ENCODE measurements at places on chromosomes 3 and 15.

GRCh38 chr3:119628816-119629445, 31.2 kb downstream of the PLA1A start:
- DNase-seq = no peak

DNA sequence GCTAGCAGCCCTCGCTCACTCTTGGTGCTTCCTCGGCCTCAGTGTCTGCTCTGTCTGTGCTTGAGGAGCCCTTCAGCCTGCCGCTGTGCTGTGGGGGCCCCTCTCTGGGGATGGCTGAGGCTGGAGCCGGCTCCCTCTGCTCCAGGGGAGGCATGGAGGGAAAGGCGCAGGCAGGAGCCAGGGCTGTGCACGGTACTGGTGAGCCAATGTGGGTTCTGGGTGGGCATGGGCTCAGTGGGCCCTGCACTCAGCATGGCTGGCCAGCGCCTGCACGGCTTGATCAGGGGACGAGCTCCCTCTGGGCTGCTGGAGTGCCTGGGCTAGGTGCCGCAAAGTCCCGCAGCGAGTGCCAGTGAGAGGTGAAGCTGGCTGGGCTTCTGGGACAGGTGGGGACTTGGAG, 260.0 kb downstream of the SI start:
- no peak for DNase-seq

DNA sequence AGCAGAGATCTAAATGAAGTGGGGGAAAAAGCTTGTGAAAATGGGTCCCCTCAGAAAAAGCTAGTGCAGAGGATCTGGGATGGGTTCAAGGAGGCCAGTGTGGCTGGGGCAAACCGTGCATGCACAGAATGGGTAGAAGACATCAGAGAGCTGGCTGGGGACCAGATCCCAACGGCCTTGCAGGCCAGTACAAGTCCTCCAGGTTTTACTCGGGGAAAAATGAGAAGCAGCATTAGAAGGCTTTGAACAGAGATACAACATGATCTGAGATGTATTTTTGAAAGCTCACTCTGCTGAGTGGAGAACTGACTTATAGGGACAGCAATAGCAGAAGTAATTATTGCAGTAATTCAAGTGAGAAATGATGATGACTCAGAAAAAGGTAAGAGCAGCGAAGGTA, 114.5 kb downstream of the HERC1 start:
- no peak for DNase-seq

DNA sequence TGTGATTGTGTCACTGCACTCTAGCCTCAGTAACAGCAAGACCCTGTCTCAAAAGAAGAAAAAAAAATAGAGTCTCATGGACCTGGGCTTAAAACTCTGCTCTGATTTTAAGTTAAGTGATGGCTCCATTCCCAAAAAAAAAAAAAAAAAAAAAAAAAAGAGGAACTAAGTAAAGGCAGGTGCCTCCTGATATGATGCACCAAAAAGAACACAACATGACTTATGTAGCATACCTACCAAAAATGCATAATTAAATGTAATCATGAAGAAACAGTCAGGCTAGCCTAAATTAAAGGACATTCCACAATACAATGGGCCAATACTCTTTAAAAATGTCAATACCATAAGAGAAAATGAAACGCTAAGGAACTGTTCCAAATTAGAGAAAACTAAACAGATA, 5.4 kb upstream of the IREB2 start:
- no peak for DNase-seq

DNA sequence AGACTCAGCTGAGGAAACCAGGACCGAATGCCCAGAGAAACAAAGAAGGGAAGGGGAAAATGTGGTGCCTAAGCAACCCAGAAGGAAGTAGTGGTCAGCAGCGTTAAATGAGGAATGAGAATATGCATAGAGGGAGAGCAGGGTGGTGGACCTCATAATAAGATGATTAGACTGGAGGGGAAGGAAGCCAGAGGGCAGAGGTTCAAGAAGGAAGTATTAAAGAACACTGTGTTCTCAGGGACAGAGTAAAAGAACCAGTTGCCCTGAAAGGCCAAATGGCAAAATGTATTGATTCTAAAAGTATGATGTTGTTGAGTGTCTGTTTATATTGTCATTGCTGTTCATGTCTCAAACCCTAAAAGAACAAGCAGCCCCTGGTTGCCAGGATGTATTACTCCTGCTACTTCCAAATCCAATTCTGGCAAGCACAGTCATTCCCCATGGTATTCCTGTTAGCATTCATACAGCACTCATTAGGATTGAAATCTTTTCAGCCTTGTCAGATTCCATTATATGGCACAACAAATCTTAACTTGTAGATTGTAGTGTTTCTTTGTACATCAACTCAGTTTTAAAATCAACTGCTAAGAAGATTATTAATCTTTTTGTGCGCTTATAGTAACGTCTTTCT, 23.4 kb downstream of the P2RY1 start:
- DNase-seq = no peak

DNA sequence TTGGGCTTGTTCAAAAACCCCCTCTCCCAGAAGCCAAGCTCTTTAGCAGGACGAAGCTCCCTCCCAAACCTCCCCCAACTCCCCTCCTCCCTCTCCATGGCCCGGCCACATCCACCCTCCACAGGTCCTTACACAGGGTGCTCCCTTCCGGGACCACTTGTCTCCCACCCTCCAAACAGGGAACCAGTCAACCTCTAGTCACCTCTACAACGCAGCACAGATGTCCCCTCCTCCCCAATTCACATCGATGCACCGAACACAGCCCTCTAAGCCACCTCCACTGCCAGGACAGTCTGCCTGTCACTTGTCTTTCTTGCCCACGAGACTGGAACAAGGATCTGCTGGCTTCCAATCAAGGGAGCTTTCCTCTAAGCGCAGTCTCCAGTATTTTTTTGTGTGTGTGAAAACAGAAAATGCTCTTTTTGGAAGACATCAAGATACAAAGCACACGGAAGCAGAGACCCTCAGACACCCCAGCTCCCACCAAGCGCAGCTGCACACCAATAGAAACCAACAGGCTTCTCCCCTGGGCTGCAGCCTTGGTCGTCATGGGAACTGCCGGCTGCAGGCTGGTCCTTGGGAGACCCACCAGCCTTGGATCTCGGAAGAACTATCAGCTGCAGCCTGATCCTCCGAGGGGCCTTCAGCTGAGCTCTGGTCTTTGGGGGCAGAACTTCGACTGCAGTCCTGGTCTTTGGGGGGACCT, 26.5 kb downstream of the IQSEC1 start:
- no peak for DNase-seq

- no peak for DNase-seq
Measured at GRCh38 chr3:113574213-113574612, 41.9 kb downstream of the SIDT1 start.

DNA sequence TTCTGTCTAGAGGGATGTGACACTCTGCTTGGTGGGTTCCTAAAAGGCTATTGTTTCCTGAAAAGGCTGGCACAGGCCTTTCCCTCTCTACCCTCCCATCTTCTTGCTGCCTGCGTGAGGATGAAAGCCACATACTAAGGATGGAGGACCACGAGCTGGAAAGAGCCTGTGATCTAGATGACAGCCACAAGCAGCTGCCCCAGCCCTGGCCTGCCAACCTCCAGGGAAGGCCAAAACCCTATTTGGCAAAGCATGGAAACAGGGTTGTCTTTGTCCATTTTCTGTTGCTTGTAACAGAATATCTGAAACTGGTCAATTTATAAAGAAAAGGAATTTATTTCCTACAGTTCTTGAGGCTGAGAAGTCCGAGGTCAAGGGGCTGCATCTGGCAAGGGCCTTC, 144.5 kb downstream of the FBLN2 start:
- DNase-seq = no peak

GRCh38 chr3:171255236-171255806, 204.9 kb downstream of the TNIK start:
- DNase-seq = no peak

GRCh38 chr3:178526291-178526690, 9.9 kb upstream of the KCNMB2 start:
- no peak for DNase-seq

DNA sequence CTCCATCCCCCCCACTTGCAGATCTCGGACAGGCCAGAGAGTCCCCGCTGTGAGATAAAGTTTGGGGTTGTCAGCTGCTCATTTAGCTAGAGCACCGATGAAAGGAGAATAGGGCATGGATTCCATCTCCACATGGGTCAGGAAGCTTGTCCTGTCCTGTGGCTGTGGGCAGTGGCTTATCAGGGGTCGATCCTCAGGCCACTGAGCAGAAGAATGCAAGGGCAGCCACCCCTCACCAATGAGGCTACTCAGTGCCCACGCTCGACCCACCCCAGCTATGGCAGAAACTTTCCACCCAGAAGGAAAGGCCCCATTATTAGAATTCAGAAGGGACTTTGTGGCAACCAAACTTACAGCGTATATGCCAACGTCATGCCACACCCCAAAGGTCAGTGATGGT, 43.3 kb downstream of the CPN2 start:
- DNase-seq = no peak

GRCh38 chr15:51780636-51781035, 29.2 kb downstream of the TMOD2 start:
- no peak for DNase-seq

DNA sequence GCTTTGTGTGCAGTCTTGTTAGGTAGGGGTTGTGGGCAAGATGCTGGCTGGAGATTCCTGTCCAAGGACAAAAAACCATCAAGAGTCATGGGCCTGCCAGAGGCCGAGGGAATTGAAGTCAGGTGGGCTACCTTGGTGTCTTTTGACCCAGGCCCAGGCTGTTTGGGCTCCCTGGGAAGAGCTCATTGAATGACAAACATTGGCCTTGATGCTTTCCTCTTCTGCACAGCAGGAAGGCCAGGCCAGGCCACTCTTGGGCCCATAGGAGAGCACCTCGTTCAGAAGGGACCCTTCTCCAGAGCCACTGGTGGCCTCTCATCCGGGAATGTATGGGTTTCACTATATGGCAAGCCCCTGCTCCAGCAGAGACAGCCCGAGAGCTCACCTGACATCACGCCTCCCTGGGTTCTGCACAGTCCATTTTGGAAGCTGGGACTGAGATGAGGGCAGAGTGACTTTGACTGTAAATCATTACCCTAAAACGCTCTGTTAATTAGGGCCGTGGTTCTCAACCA, 169.1 kb downstream of the NSMCE3 start:
- DNase-seq = no peak

DNA sequence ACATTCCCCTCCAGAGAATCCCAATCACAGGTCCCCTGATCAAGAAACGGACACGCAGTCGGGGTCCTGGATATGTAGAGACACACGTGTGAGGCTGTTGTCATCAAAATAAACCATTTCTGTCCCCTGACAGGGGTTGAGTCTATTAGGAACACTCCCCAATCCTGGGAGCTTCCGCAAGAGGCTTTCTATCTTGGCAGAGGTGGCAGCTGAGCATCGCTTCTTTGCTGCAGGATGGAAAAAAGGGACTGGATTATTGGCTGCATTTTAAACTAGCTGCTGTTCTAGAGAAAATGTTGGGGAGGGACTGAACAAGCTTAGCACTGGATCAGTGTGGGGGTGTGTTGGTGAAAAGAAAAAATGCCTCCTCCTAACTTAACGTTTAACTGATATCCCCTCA, 2.5 kb upstream of the CNTN4 start:
- DNase-seq = no peak

DNA sequence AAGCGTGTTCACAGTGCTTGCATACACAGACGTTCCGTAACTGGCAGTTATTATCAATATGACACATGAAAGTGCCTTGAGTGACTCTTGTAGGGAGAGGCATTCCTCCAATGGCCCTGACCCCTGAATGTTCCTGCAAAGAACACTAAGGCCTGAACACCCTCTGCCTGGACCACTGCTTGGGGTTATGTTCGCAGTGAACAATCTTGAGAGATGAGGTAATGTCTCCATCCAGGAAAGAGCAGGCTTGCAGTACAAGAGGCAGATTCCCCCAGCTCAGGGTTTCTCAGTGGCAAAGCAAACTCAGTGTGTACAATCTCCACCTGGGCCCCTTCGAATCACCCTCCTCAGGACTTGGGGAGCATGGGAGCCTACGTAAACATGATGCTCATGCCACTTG, 324.6 kb downstream of the MAGI1 start:
- no peak for DNase-seq

DNA sequence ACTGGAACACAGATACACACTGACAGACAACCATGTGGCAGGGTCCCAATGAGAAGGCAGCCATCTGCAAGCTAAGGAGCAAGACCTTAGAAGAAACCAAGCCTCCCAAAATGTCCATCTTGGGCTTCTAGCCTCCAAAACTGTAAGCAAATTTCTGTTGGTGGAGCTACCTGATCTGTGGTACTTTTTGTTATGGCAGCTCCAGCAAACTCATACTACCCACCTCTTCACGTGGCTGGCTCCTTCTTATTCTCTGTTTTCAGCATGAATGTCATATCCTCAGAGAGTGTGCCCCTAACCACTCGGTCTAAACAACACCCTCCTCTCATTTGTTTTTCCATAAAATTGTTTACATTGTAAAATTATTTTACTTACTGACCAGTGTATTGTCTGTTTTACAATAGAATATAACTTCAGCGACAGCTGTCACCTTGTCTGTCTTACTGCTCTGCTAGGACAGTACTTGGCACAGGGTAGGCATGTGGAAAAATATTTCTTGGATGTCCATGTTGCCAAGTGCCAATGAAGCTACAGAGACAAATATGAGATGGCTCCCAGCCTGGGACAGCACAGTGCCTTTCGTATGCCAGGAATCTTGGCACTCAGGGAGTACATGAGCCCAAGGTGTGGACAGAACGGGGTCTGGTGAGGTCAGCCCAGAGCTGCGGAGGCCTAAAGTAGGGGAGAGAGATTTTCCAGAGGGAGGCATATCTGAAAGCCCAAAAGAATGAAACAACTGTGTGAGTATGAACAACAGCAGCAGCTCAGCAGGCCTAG, 17.4 kb upstream of the SLC25A36 start:
- no peak for DNase-seq

DNA sequence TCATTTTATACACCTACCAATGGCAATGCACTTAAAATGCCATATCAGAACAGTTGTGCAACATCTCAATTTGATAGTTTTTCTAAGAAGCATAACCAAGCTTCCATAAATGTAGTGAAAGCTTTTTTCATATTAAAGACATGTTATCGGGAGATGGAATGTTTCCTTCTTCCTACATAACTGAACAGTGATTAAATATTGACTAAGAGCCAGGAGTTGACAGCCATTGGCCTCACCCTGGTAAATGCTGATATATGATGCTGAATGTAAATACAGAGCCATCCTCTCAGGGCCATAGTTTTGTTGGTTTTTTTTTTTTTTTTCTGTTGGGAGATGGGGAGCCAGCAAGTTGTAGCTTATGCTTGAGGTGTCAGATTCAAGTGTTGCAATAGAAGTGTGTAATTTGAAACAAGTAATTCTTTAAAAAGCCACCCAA, 203.3 kb upstream of the IL12A start:
- no peak for DNase-seq

GRCh38 chr3:134854254-134854653, 59.2 kb downstream of the EPHB1 start:
- DNase-seq = no peak

DNA sequence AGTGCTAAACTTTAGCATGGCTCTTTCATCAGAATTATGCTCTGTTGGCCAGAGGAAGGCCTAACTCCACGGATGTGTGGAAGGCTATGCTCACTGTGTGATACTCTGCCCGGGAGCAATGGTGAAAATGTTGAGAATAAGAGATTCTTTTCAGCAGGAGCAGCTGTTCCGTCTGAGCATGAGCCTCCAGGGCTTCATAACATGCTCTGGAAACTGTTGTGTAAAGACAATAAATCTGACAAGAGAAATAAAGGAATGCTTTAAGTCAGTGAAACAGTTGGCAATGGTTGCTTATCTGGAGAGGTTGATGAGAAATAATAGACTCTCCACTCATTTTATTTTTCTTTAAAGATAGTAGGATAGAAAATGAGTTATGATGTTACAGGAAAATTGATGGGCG, 269.8 kb downstream of the DIPK2A start:
- no peak for DNase-seq

All from NCI-H1048 (cell line).